ENCODE measurements at places on chromosomes 7 and 10.
A peak's percentile ranks its signal among the peaks of the same experiment; 100 is the strongest.

GRCh38 chr7:81167934-81168333 lies 249.1 kb upstream of the SEMA3C start:
- DNase-seq, result no peak

DNA sequence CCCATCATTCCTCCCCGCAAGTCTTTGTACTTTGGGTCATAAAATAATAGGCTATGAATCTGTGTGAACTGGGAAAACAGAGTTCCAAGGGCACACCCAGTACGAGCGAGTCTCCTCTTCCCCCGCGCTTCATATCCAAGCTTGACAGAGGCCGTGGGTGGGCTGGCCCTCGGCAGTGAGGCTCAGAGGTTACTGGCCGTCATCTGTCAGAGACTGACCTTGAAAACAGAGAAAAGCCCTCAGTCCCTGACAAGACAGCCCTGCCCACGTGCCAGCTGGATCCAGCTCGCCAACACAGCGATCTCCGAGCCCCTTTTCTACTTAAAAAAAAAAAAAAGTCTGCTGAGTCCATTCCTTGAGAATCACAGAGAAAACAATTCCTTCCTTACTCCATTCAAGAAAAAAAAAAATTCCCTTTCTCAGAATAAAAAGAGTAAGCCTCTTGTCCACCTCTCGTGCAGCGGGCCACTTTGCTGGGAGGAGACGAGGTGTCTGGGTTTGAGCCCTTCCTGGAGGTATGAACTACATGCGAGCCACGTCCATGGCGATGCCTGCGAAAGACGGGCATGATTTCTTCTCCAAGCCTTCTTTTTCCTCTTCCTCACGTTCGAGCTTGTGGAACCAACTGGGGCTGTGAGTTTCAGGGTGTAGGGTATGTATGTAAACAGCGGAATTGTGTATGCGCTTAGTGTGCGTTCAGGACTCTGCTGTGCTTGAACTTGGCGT lies 744 bp upstream of the BICC1 start:
- no peak for DNase-seq

GRCh38 chr10:131982185-131982756 lies 548 bp upstream of the BNIP3 start:
- no peak for DNase-seq

DNA sequence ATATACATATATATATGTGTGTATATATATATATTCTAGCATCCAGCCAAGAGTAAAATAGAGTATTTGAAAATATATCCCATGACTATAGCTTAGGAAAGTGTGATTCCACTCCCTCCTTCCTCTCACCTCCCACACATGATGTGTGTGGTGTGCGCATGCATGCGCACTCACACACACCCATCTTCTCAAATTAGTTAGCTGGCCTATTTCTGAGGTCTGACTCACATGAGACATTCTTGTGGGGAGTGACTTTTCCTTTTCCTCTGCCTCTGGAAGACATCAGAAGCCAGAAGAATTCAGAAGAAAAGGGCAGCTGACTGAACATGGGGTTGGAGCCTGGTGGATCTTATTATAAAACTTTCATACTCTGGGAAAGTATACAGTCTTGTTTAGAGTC lies 793.5 kb upstream of the ZNF722 start:
- no peak for DNase-seq

DNA sequence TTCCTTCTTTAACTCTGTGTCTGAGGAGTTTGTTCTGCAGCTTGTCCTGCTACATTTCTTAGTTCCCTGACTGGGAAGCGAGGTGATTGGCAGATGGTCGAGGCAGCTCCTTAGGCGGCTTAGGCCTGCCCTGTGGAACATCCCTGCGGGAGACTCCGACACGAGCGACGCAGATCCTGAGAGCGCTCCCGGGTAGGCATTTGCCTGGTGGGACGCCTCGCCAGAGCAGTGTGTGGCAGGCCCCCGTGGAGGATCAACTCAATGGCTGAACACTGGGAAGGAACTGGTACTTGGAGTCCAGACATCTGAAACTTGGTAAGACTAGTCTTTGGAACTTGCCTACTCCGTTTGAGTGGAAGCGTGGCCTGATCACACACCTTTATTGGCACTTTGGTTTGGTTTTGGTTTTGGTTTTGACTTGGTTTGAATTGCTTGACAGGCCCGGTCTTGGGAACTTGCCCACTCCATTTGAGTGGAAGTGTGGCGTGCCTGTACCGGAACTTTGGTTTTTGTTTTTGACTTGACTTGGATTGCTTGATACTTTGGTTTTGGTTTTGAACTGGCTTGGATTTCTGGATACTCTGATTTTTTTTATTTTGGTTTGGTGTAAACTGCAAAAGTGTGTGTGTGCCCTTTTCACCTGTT lies 42.6 kb downstream of the MAP3K8 start:
- no peak for DNase-seq

DNA sequence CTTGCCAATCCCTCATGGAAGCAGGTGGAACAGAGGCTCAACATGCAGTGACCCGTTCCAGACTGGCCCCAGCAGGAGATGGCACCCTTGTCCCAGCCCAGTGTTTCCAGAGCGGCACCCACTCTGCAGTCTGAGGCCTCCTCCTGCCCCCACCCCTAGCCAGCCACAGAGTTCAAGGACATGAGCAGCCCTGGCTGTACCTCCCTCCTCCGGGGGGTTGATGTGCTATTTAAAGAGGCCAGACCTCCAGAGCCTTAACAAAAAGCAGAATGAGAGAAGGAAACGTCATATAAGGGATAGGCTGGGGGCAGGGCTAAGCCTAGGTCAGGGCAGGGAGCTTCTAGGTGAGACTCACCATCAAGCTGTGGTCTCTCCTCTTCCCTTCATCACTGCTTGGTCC lies 115.7 kb upstream of the NANOS1 start:
- DNase-seq, result no peak

- no peak for DNase-seq
Observed at GRCh38 chr10:95297402-95297801, 6.6 kb upstream of the PDLIM1 start.

GRCh38 chr10:121096617-121097431 lies 245.7 kb downstream of the WDR11 start:
- DNase-seq, result no peak

GRCh38 chr7:48901966-48902365 lies 22.4 kb upstream of the CDC14C start:
- no peak for DNase-seq

DNA sequence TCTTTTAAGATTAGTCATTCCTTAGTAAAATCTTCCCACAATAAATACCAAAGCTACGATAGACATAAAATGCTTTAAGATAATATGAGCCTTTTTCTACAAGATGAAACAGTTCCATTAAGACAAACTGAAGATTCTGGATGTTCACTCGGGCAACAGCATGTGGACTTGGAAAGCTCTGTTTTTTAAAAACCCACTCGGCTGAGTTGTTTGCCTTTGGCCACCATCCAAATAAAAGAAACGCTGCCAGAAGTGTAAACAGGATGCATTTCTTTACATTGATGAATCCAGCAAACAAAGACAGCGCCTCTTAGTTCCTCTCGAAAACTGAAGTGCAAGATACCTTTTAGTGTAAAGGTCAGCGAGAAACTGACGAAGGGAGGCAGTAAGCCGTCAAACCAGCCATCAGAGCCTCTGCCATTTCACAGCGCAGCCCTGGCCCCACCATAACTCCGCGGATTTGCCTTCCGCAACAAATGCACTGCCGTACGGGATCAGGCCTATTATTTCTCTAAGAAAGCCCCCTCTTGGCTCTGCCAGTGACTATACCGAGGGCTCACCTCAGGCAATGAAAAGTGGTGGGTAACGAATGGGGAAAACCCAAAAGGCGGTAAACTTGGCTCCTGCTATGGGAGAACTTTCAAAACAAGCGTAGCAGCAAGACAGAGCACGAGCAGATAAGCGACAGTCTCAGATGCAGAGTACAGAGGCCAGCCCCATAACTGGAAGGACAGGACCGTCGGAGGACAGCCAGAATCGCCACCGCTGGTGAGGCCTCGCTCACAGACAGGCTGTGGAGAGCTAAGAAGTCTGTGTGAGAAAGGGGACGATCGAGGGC lies 41.4 kb downstream of the GNA12 start:
- no peak for DNase-seq

- DNase-seq, result no peak
Observed at GRCh38 chr7:99005776-99006175, 127.4 kb downstream of the TRRAP start.

DNA sequence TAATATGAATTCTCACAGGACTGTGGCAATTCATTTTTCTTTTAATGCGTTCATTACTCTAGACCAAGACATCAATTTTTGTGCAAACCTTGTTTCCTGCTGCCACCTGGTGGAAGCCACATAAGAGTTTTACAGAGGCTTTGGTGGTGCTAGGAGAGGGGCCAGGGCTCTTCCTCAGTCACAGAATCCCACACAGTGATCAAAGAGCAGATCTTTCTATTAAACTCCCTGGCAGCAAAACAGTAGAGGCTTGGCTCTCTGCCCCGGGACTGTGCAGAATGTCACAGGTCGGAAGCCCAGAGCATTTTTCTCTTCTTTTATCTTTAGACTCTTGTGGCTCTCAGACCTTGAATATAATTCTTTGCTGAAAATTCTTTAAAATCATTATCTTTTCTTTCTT lies 506.4 kb upstream of the C7orf33 start:
- peak; percentile 6 for DNase-seq

- peak; percentile 24 for DNase-seq
Observed at GRCh38 chr10:121886997-121887622, 40.7 kb downstream of the ATE1 start.

- DNase-seq, result no peak
Observed at GRCh38 chr10:27366769-27367168, 126.2 kb upstream of the ACBD5 start.

GRCh38 chr7:41384418-41384817 lies 318.5 kb downstream of the INHBA start:
- DNase-seq, result no peak

DNA sequence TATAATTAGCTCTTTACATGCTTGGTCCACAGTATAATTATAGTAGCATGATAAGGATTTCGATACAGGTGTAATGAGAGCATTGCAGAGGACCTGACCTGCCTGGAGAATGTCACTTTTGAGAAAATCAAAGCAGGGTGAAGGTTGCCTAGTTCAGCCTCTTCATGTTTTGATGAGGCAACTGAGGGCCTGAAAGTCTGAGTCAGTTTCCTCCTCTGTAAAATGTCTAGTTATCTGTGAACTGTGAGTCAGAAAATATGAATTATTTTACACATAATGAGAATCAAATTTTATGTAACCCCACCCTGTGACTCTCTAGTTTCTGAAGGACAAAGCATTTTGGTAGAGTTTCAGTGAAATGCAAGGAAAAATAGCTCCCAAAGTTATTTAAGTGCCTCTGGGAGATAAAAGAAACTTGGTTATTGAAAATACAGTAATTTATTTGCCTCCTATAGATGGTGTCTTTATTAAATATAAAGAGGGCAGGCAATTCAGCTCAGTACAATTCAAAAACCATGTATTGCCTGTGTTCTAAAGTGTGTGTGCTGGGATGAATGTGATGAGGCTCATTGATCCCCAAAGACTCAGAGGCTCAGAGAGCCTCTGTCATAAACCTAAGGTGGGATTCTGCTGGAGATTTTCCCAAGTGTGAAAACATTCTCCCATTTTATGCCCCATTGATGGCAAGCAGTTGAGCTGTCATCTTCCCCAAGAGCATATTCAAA lies 37.3 kb upstream of the SAMD9L start:
- no peak for DNase-seq

GRCh38 chr10:104284846-104285245 lies 15.9 kb downstream of the GSTO2 start:
- DNase-seq, result no peak

DNA sequence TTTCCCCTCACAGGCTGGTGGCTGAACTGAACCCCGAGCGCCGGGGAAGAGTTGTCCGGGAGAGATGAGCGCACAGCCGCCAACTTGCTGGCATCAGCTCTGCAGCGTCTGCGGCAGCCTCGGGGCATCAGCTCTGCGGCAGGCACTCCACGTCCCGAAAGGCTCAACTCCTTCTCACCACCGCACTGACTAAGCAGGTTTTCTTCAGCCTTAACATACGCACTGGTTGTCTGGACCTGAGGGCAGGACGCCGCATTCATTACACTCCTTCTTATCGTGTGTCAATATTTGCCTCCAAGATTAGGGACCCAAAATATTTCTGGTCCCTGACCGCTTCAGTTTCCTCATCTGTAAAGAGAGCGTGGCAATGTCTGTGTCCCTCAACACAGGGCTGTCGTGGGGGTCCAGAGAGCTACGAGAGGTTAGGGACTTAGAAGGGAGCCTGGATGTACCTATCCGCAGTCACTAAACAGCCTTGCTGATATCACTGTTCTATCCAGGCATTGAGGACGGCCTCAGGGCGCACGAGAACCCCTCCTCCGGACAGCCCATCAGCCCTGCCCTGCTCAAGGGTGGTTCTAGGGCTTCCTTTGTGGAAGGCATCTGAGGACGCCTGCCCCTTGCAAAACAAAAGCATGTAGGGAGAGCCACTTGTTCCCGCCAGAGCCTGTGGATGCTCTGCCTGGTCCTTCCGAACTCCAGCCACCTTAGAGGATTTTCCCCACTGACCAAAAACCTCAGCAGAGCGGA lies 42.8 kb upstream of the FIGNL1 start:
- no peak for DNase-seq

Measured in H54 (cell line).